ENCODE measurements at places on chromosomes 7 and 10.

DNA sequence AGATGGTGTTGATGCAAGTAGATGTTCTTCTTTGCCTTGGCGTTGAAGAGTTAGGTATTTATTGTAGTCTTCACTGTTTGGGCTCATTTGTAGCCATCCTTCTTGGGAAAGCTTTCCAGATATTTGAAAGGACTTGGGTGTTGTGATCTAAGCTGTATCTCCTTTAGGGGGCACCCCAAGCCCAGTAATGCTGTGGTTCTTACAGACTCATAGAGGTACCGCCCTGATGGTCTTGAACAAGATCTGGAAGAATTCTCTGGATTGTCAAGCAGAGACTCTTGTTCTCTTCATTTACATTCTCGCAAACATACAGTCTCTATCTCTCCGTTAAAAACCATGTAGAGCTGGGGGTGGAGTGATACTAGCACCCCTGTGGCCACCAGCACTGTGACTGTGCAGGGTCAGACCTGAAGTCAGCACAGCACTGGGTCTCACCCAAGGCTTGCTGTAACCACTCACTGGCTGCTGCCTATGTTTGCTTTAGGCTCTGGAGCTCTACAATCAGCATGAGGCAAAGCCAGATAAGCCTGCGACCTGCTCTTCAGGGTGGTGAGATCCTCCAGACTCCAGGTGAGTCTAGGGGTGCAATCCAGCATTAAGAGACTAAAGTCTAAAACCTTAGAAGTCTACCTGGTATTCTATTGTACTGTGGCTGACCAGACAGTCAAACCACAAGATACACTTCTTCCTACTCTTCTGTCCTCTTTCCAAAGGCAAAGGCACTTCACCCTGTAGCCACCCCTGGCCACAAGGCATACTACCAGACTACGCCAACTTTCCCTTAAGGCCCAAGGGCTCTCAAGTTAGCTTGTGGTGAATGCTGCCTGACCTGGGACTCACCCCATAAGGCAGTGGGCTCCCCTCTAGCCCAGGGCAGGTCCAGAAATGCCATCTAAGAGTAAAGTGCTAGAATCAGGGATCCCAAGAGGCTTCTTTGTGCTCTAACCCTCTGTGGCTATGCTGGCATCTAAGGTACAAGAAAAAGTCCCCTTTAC is 209.7 kb upstream of the TMEM196 start:
- DNase-seq, result no peak

- DNase-seq, result no peak
Observed at GRCh38 chr7:13803134-13803533, 186.3 kb downstream of the ETV1 start.

DNA sequence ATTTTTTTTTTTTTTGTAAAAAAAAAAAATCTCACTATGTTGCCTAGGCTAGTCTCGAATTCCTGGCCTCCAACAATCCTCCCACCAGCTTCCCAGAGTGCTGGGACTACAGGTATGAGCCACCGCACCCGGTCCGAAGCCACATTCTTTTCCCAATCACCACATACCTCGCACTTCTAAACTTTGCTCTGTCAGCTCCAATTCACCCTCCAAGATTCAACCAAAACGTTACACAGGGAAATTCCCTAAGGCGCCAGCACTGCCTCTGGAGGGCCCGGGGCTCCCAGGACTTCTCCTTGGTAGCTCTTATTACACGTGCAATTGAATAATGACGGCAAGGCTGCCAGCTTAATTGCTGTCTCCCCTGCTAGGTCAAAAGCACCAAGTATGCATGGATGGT is 10.3 kb upstream of the DNAAF5 start:
- DNase-seq, result no peak

DNA sequence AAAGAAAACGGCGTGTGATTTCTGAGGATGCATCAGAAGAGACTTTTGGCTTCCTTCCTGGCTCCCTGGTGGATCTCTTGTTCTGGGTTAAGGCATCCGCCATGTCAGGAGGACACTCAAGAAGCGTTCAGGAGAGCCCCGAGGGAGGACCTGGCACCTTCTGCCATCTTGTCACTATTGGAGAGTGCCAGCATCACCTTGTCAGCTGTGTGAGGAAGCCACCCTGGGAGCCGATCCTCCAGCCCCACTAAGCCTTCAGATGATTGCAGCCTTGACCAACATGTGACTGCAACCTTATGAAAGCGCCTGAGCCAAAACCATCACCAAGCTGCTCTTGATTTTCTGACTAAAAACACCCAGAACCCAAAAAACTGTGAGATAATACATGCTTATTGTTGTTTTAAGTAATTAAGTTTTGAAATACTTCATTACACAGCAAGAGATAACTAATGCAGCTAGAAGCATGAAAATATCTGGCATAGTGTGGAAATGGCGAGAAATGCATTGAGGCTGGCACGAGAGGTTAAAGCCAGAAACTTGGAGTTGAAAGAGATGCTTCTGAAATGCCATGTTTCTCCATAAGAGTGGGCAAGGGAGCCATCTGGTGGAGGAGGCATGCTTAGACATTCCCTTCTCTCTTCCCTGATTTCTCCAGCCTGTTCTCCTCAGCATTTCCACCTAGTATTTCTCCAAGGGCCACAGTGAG is 5.4 kb upstream of the ZFYVE27 start:
- DNase-seq, result peak; percentile 84

GRCh38 chr7:84906889-84907288 is 280.0 kb downstream of the SEMA3D start:
- no peak for DNase-seq

GRCh38 chr7:134922720-134923704 is 63.3 kb upstream of the AGBL3 start:
- no peak for DNase-seq

- DNase-seq, result peak; percentile 20
Observed at GRCh38 chr10:69732147-69732825, 69.4 kb upstream of the COL13A1 start.

GRCh38 chr7:51797371-51797770 is 480.8 kb upstream of the COBL start:
- no peak for DNase-seq

GRCh38 chr7:134730411-134730829 is 49.0 kb upstream of the CALD1 start:
- DNase-seq, result no peak

DNA sequence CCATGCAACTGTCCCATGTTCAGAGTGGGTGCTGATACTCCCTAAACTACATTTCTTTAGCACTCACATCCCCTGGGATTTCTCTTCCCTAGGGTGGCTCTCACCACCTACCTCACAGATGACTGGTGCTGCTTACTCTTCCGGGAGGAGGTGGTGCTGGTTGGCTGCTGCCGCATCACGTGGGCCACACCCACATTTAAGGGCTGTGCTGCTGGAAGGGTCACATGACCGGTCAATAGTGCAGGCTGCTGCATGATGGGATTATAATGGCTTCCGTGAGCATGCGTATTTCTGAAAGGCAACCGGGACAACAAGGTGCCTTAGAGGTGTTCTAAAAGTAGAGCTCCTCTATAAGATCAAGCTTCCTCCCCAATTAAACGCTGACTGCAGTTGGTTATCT is 76.8 kb downstream of the CLEC2L start:
- no peak for DNase-seq

All from NCI-H510A treated with DMSO at 0.1 percent for 48 hours (cell line).